ENCODE measurements at places on chromosomes 2 and 18.

GRCh38 chr2:3981446-3981987 is 278.1 kb downstream of the DCDC2C start:
- DNase-seq = no peak

- DNase-seq = no peak
Observed at GRCh38 chr2:197946562-197946961, 142.2 kb downstream of the PLCL1 start.

GRCh38 chr2:221895366-221896121 is 323.4 kb upstream of the EPHA4 start:
- DNase-seq = no peak

GRCh38 chr2:231810905-231811304 is 24.7 kb downstream of the COPS7B start:
- DNase-seq = peak; percentile 47

- no peak for DNase-seq
Observed at GRCh38 chr2:235976516-235976915, 191.7 kb downstream of the GBX2 start.

DNA sequence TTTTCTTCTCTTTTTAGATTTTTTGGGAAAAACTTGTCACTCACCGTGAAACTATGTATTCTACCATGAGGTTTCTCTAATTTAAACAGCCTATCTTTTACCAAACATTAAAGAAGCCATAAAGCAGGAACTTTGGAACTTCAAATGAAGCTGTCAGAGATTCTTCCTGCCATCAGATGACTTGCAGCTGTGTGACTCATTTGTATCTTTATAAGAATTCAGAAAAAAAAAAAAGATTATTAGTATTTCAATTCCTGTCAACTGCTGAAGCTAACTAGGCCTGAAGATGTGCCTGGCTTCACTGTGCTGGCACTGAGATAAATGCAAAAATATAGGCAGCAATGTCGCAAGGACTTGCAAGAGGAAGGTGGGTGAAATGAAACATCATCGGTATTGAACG is 1399.1 kb upstream of the PIK3C3 start:
- no peak for DNase-seq

GRCh38 chr2:7034303-7034702 is 117.1 kb downstream of the RNF144A start:
- no peak for DNase-seq

DNA sequence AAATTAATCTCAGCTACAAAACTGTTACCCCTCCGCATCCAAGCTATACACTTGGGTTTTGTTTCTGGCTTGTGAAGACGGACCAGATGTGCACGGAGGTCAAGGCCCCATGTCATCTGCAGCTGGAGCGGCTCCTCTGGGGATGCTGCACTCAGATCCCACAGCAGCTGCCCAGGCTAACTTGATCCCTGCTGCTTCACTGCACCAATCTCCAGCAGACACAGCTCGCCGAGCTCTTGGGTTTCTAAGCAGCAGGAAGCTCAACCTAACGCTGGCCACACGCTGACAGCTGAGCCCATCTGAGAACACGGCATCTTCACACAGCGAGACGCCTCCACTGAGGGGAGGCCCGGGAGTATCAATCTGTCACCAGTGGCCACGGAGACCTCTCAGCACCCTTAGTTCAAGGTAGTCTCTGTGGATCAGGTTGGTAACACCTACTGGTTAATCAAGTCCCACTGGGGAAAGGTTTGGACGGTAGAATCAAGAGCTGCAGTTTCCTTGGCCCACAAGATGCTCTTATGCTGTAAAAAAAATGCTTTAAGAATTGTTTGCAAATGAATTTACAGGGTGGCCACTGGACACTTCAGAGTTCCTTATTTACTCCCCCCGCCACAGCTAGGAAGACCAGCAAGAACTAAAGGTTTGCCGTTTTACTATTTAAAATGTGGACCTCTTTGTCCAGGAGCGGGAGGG is 67.5 kb downstream of the EMILIN2 start:
- no peak for DNase-seq

- no peak for DNase-seq
Observed at GRCh38 chr2:230794497-230794896, 70.2 kb upstream of the ITM2C start.

- no peak for DNase-seq
Observed at GRCh38 chr18:49050452-49050851, 99.7 kb upstream of the SMAD7 start.

GRCh38 chr18:58013241-58014211 is 30.5 kb upstream of the NEDD4L start:
- no peak for DNase-seq

- no peak for DNase-seq
Observed at GRCh38 chr2:101823859-101824258, 126.4 kb downstream of the MAP4K4 start.

- DNase-seq = no peak
Observed at GRCh38 chr2:30695749-30696148, 111.5 kb downstream of the CAPN13 start.

GRCh38 chr2:239639421-239640185 is 238.8 kb upstream of the HDAC4 start:
- no peak for DNase-seq

GRCh38 chr2:127043367-127044164 is 63.4 kb downstream of the BIN1 start:
- DNase-seq = no peak

- no peak for DNase-seq
Observed at GRCh38 chr2:75006041-75006440, 47.6 kb downstream of the POLE4 start.

DNA sequence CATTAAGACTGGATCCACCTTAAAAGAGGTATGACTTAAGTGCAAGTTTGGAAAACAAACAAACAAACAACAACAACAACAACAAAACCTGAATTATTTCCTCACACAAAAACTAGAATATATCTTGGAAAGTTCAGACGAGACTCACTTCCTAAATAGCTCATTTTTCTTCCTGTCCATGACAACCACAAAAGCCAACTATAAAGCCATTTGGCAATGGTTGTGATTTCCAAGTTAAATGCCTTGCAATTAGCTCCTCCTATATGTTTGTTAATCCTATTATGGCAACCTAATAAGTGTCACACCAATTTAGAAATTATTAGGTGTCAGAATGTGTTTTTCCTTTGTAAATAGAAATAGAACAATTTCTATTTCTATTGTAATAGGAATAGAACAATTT is 91.6 kb upstream of the ARL5A start:
- DNase-seq = no peak

- no peak for DNase-seq
Observed at GRCh38 chr2:66013456-66013855, 421.5 kb upstream of the MEIS1 start.

DNA sequence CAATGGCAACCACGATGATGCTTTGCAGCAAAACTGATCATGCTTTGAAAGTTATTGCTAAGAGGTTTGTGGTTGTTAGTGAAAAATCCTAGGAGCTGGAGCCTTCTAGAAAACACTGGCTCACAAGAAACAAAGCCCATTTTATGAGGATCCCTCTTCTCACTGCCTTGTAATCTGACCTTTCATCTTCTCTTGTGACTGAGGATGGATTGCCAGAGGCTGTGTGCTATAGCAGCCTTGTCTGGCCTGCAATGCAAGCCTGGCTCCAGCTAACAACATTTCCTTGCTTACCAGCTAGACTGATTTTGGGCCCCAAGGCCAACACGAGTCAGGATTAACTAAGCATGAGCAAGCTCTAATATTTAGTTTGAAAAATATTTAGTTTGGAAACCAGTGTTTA is 13.1 kb downstream of the PIEZO2 start:
- DNase-seq = no peak

- no peak for DNase-seq
Observed at GRCh38 chr2:237541243-237541642, 25.1 kb upstream of the PRLH start.

GRCh38 chr18:75167759-75168618 is 41.0 kb downstream of the PTGR3 start:
- DNase-seq = no peak

DNA sequence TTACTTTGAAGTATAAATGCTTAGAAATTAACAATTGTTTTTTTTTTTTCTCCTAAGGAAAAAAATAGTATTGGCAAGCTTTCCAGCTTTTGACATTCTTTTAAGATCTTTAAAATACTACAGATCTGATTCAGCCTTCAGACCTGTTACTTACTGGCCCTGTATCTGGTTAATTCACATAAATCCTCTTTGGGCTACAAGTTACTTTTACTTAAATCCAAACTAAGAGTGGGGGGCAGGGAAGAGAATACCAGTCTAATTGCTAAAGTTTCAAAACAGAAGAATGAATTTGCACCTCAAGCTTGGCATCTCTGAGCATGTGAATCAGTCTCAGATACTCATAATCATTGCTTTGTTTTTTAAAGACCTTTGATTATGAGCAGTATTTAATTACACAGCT is 386.3 kb downstream of the PARD3B start:
- DNase-seq = no peak

DNA sequence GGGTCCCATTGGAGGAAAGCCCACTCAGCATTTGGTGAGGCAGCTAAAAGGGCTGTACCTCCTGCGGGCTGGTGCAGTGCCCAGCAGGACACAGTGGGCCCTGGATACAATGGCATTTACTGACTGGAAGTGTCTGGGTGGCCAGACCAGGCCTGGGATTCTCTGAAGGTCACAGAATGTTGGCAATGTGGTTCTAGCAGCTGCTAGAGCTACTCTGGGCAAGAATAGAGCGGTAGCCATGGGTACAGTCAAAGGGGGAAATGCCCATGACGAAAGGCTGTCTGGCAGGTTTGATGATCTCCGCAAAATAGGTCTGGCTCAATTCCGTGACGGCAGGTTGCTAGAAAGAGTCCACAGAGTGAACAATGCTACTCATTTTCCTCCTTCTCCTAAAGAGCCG is 241.8 kb downstream of the AFF3 start:
- no peak for DNase-seq

DNA sequence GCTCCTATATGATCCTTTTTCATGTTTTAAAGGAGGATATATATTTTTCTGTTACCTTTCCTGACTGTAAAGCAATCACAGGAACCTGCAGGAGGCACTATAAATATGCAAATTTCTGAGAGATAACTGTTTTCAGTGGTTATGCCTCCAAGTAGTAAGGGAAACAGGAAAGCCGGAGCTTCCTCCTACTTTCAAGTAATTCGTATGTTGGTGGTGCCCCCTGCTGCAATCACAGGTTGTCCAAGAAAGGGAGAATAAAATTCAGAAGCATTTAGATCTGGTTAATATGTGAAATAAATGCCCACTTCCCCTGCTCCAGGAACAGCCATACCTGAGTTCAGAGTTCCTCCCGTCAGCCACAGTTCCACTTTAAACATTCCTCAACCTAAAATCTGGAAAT is 12.0 kb upstream of the BCL11A start:
- no peak for DNase-seq

DNA sequence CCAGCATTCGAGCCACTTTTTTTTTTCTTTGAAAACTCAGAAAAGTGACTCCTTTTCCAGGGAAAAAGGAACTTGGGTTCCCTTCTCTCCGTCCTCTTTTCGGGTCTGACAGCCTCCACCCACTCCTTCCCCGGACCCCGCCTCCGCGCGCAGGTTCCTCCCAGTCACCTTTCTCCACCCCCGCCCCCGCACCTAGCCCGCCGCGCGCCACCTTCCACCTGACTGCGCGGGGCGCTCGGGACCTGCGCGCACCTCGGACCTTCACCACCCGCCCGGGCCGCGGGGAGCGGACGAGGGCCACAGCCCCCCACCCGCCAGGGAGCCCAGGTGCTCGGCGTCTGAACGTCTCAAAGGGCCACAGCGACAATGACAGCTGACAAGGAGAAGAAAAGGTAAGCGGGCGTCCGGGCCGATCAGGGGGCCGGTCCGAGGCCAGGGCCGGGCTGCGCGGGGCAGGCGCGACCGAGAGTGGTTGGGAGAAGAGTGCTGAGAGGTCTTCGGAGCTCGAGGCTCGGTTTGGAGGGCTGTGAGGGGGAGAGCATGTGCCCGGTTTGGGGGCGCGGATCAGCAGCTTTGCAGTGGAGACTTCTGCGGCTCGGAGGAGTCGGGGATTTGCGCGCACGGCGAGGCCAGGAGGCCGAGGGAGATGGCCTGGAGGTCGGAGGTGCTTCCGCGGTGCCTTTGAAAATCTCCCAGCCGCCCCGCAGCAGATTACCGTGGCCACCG is 502 bp downstream of the EPAS1 start:
- DNase-seq = no peak

DNA sequence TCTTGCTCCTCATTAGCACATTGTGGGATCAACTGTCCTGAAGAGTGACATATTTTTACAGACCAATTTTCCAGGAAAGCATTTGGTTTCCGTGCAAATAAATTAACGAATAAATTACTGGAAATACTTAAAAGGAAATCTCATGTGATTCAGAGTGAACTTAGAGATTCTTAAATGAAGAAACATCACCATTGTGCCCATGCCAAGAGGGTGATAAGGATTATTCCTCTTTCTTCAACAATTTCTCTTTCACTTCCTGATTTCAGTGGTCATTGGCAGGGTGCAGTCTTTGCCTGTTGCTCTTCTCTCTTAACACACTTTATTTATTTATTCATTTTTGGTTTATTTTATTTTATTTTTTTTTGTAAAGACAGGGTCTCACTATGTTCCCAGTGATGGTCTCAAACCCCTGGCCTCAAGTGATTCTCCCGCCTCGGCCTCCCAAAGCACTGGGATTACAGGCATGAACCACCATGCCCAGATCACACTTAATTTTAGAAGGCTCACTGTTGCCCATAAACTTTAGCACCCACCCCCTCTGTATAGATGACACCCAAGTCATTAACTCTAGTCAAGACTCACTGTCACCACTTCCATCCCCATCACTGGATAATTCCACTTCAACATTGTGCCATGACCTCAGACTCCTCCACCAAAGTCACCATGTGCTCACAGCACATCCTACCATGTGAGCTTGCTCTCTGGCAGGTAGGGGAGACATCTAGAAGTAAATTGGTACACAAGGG is 92.6 kb upstream of the CERS6 start:
- DNase-seq = no peak

DNA sequence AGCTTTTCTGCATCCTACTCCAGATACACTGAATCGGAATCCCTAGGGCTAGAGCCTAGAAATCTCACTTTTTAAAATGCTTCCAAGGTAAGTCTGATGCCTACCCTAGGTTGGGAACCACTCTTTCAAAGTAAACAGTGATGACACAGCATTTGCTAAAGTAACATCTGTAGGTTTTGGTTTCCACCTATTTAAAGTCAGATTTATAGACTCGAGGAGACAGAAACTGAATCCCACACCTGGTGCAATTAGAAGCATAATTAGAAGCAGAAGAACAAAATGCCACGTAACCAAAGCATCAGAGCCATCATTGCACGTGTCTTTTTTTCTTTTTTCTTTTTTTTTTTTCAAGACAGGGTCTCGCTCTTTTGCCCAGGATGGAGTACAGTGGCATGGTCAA is 40.9 kb downstream of the PDK1 start:
- no peak for DNase-seq

GRCh38 chr2:12856934-12857601 is 140.3 kb downstream of the TRIB2 start:
- DNase-seq = peak; percentile 59

DNA sequence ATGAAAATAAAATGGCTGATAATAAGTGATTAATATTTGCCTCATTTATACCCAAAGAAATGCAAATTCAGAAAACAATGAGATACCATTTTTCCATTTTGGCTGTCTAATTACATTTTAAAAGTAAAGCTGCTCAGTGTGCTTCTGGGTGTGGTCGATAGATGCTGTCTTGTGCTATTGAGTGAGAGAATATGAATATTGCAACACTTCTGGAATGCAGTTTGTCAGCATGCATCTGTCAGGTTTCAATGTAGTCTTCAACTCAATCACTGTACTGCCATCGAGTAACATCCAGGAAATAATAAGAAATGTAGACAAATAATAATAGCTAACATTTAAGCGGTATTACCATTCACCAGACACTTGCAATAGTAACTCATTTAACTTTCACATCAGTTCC is 3.9 kb downstream of the IL18R1 start:
- DNase-seq = no peak
